ENCODE measurements at places on chromosomes 2 and 18. TPM values are rescaled to one million over a fixed set of nuclear protein-coding genes. Genes with fewer than 3 reads are reported as not detected.

The CPO gene
- polyA plus RNA-seq: 1.3 TPM

GRCh38 chr18:13892098-13892497 lies 23.2 kb downstream of the MC2R start:
- no peak for DNase-seq

GRCh38 chr2:127623388-127624319 lies 22.3 kb upstream of the GPR17 start:
- peak; percentile 6 for DNase-seq

The AOX1 gene
- 17.8 TPM for polyA plus RNA-seq

DNA sequence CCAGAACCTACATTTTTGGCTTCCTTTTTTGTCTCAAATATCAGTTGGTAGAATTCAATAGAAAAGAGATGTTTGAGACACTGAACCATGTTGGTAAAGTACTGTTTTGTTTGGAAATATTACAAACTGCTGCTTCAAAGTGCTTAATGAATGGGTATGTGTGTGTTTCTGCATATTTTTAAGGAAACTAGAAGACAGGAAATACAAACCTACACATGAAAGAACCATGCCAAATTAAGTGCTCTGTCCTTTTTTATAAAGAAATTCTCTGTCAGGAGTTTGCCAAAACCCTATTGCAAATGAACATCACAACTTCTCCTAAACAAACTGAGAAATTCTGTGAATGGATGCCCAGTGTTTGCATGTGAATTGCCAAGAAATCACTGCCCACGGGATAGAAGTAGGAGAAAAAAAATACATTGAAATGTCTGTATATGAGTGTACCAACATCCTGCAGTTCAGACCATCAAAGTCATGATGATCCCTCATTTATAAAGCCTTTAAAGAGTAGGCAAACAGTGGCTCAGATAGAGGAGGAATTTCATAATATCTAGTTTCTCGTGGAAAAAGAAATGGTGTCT lies 69.6 kb upstream of the RND3 start:
- DNase-seq: no peak

DNA sequence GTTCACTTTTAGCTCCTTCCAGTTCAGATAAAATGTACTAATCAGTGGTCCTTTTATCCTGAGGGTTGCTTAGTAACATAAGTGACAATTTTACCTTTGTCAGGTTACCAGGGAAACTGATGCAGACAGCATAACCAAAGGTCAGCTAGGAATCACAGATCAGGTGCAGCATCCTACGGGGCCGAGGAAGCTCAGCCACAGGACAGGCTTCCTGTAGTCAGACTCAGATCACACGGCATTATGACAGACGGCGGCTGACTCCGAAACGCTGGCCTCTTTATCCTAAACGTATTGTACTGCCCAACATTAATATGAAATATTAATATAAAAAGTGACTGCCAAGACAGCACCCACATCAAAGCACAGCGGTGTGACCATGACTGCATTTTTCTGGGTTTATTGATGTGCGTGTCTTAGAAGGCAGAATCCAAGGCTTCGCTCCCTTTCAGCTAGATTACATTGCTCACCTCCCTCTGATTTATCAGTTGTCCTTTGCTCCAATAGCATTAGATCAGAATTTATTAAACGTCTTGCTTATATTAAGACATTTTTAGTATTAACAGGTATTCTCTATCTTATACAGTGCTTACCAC lies 444.5 kb downstream of the CMPK2 start:
- no peak for DNase-seq

- DNase-seq: peak; percentile 91
Measured at GRCh38 chr2:27320958-27321543, 1.8 kb downstream of the MPV17 start.

GRCh38 chr18:57775937-57776336 lies 27.2 kb downstream of the ATP8B1 start:
- DNase-seq: no peak

The B3GNT7 gene
- polyA plus RNA-seq: 5.6 TPM

- DNase-seq: peak; percentile 66
Measured at GRCh38 chr2:127086990-127087790, 19.8 kb downstream of the BIN1 start.

The IL37 gene
- not detected for polyA plus RNA-seq

- DNase-seq: no peak
Measured at GRCh38 chr2:216083464-216084281, 2.0 kb downstream of the TMEM169 start.

DNA sequence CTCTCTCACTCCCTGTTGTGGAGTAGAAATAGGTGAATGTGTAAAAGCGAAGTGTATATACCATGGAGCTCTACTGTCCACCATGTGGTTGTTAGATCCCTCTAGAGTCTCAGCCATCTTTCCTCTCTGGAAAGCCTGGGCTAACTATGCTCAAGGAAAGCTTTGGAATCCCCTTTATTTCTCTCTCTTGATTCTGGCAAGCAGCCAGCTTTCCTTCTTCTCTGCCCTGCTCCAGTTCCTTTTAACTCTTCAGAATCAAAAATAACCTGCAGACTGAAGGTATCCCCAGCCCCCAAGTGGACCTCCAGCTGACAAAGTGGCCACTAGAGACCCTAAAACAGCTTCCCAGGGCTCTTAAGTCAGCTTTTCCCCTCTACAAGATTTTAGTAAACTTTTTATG lies 381.9 kb downstream of the PLCL1 start:
- no peak for DNase-seq

DNA sequence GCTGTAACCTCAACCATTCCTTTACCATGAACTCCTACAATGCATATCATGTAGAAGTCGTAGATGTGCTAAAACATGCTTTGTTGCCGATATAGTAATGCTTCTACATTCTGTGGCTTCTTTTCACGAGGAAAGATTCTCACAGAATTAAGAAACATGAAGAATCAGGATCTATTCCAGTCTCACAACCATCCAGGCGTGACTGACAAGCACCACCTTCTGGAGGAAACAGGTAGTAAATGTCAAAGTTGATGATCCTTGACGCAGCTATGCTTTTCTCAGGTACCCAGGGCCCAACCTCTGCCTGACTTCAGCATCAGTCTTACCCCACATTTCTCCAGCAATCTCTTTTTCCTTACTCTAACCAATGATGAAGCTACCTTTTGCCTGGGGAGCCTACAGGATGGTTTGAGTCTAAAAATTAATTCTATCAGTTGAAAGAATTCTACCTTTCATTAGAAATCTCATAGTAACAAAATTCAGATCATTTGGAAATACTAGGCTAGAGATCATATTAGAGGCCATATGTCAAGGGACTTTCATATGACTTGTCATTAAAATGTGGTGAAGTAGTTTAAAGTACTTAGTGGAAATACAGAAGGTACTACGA lies 123.3 kb upstream of the RND3 start:
- no peak for DNase-seq

The CRYGB gene
- polyA plus RNA-seq: not detected

DNA sequence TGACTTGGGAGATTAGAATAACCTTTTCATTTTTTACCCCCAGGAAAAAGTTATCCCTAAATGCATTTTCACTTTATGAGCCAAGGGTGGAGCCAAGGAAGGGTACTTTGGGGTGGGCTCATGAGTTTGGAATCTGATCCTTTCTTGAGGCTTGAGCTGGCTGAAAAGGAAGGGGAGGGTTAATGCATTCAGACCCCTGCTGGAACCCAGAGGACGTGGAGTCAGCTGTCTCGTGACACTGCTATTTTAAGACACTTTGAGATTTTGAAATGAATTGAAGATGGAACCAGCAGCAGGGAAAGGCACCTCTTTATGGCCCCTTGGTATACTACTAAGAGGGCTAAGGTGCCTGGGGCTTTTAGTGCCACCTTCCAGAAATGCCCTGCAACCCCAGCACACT lies 90.4 kb downstream of the MARCHF4 start:
- DNase-seq: no peak

DNA sequence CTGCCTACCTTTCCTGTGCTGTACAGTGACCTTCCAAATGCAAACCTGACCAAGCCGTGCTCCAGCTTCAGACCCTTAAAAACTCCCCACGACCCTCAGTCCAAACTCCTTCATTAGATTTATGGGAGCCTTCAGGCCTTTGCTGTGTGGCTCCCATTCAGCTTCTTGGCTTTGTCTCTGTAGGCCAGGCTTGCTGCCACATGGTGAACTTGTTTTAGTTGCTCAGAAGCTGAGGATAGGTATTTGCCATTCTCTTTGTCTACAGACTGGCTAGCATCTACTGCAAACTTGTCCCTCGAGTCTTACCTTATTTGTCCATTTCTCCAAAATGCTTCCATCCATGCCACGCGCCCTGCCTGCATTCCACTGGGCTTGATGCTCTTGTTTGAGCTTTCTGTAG lies 49.1 kb downstream of the SOX11 start:
- no peak for DNase-seq

DNA sequence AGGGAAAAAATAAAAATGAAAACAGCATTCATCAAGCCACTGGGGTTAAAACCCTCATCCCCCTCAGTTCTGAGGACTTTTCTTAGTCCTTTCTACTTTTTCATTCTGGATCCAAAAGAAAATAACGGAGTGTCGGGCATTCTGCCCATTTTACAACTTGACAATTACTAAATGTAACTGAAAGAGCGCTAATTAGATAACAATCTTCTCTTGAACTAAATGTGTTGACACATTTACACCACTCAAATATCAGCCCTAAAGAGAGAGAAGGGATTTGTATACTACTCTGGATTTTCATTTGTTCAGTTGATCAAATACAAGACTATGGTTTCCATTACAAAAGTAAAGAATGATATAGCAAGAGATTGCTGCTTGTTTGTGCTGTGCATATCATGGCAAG lies 27.5 kb downstream of the ABCA12 start:
- DNase-seq: no peak

Measured in pancreas (tissue), 10 donors.